ENCODE measurements at places on chromosomes 12 and 14.
A peak's percentile ranks its signal among the peaks of the same experiment; 100 is the strongest.

DNA sequence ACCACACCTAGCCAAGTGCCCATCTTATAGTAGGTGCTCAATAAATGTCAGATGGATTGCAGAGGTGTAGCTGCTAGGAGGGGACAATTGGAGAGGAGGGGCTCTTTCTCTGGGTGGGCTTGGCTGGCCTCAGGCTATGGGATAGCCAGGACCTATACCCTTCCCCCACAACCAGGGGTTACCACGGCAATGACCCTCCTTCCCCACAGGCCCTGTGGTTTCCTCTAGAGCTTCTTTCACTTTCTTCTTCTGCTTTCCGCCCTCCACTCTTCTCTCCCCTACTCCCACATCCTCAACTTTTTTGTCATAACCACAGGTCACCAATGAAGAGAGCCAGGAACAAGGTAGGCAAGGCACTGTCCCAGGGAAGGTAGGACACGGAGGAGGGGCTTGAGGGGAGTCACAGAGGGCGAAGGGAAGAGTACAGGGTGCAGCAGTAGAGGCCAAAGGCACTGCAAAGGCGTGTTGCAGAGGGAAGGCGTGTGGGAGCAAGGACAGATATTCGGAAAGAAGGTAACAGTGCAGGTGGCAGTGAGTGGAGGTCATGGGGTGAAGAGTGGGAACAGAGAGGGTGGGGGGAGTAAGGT, 1.9 kb upstream of the ITGB7 start:
- DNase-seq: no peak

DNA sequence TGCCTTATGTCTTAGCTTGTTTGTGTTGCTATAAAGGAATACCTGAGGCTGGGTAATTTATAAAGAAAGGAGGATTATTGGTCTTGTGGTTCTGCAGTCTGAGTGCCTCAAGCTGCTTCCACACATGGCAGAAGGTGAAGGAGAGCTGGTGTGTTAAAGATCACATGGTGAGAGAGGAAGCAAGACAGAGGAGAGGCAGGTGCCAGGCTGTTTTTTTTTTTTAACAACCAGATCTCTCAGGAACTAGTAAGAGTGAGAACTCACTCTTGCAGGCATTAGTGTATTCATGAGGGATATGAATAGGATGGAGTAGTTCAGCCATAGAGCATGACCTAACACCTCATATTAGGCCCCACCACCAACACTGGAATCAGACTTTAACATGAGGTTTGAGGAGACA, 123.4 kb downstream of the CMAS start:
- no peak for DNase-seq

DNA sequence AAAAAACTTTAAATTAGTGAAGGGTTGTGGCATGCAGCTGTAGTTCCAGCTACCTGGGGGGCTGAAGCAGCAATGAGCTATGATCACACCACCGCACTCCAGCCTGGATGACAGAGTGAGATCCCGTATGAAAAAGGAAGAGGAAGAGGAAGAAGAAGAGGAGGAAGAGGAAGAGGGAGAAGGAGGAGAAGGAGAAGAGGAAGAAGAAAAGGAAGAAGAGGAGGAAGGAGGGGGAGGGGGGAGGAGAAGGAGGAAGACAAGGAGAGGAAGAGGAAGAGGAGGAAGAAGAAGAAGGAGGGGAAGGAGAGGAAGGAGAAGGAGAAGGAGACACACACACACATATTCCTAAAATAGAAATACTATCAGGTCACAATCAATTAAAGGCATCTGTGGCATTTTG, 32.0 kb downstream of the RXYLT1 start:
- no peak for DNase-seq

GRCh38 chr14:55323910-55324309, 52.7 kb downstream of the FBXO34 start:
- DNase-seq: no peak

GRCh38 chr14:62187265-62187664, 425.0 kb downstream of the SNAPC1 start:
- no peak for DNase-seq

- no peak for DNase-seq
These were observed 615.4 kb upstream of the MIS18BP1 start for GRCh38 chr14:45868377-45868776.

DNA sequence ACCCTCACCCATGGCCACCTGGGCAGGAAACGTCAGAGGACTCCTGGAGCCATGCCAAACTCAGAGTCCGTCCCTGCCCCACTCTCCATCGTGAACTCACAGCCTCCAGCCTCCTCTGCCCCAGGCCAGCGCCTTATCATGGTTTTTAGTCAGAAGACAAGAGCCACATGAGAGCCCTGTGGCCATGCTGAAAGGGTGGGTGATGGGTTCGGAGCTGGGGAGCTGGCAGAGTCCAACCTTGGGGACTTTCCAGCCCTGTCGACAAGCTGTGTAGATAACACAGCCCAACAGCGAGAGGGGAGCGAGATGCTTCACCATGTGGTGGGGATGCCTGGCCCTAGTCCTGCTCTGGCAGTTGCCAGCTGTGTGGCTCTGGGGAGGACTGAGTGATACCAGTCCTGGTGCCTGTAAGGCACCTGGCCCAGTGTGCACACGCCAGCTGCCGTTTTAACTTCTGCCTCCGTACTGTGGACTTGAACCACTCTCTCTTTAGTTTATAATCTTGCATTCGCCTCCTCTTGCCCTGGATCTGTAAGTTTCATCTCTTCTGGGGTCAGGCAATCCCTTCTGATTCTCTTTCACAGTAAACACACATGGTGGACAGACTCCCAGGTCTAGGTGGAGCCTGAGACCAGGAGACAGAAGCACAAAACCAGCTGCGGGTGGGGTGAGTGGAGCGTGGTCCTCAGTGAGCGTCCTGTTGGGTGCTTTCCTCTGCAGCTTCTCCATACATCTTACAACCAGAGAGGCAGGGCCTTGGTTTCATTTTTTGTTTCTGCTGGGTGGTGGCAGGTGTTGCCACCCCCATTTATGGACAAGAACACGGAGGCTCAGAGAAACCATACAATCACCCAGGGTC, 55.3 kb downstream of the RIN3 start:
- DNase-seq: no peak

DNA sequence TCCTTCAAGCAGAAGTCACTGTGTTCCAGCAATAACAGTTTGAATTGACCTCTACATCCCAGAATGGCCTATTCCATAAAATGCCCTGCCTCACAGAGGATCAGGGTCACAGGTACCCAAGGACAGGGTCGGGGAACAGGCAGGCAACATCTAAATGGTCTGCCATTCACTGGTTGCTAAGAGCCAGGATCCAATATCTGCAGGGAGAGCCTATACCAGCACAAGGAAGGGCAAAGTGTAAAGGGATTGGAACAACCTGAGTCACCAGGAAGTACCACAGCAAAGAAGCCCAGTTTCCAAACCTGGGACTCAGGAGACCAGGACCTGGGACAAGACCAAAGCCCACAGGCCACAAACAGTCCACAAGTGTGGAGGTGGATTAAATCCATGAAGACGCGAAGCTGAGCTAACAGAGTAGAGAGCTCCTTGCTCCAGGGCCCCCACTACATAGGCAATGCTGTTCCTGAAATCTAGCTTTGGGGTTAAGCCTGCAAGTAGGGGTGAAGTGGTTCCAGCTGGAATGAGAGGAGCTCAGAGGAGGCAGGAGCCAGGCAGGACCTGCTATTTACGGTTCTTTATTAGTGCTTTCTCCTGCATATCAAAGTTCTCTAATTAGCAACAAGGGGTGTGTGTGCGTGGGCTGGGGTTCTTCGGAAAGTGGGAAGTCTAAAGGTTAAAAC, 274.3 kb downstream of the BCL11B start:
- no peak for DNase-seq

GRCh38 chr12:89234324-89235114, 117.8 kb downstream of the DUSP6 start:
- DNase-seq: no peak

DNA sequence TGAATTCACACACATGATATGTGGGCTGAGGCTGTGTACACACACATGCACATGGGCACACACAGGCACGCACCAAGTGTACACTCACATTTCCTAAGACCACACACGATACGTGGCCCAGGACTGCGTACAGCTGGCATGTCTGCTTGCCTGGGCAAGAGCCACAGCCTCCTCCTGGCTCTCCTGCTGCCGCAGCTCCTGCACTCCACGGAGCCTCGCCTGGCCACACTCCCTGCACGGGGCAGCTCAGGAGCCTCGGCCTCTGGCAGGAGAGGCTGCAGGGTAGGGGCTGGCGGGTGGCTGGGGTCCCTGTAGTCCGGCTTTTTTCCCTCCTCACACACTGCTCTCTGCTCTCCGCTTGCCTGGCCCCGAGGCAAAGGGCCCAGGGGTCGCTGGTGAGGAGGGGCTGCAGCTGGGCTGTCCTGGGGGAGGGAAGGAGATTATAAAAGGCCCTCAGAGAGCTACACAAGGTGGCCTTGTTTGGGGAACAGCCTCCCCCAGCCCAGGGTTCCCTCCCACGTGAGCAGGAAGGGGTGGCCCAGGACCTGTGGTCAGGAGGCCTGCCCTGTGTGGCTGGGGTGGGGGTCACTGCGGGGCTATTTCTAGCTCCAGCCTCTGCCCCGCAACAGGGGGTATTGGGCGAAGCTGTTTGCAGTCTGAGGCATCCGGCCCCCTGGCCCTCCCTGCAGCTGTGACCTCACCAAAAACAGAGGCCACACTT, 89.0 kb upstream of the SFSWAP start:
- DNase-seq: no peak

- no peak for DNase-seq
These were observed 3.1 kb upstream of the WDR89 start for GRCh38 chr14:63644741-63645140.

- DNase-seq: no peak
These were observed 28.4 kb downstream of the DGLUCY start for GRCh38 chr14:91142214-91142668.

DNA sequence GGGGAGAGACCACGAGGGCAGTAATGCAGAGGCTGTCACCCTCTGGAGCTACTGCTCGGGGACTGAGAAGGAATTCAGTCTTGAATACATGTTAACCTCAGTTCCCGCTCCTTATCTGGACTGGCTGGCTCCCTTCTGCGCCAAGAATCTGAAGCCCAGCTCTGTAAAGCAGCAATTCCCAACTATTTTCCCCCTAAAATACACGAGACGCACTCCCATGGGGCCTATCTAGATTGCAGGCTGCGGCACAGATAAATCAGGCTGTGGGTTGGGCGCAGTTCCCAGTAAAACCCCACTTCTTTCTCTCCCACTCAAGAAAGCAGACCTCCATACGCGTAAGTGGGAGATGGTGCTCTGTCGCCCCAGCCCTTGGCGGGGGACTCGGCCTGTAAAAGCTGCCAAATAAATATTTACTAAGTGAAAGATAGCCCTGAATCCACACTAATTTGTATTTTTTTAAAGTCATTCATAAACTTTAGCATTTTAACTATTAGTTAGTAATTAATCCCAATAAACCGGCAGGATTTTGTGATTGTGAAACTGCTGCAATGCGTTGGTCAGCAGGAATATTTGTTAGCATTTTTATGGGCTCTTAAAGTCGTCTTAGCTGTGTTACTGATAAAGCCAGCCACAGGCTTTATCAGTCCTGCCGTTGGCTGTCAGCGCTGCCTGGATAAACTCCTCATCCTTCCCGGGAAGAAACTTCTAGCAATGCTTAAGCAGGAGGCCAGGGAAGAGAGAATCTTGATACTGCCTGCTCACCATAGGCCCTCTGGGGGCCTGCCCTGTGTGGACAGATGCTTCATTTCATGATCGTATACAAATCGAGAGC, 17.8 kb downstream of the FBXL14 start:
- peak; percentile 47 for DNase-seq

DNA sequence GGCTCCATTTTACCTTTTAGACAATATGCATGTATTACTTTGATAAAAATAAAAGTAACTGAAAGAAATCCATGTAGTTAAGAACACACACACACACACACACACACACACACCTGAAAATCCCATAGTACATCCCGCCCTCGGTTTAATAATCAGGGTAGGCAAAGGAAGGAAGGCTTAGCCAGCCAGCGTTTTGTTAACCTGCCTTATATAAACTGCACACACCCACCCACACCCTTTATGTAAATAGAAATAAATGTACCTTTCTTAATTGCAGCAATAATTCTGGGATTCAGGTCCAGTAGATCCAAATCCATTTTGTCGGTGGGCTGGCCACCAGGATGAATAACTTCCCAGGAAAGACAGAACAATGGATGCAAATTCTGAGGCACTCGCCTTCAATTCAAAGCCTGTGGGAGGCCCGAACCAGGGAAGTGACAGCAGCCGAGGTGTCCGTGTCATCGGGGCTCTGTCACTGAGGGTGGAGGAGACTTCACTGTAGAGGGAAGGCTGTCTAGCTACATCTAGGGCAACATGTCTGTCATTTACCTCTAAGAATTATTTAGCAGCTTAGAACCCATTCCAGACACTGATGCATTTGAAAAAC, 4.4 kb downstream of the XRCC3 start:
- no peak for DNase-seq

GRCh38 chr12:15555446-15555845, 233.1 kb downstream of the PTPRO start:
- DNase-seq: no peak

- no peak for DNase-seq
These were observed 16.2 kb downstream of the NT5DC3 start for GRCh38 chr12:103824845-103825244.

GRCh38 chr12:30874455-30875321, 51.9 kb upstream of the TSPAN11 start:
- DNase-seq: peak; percentile 28

DNA sequence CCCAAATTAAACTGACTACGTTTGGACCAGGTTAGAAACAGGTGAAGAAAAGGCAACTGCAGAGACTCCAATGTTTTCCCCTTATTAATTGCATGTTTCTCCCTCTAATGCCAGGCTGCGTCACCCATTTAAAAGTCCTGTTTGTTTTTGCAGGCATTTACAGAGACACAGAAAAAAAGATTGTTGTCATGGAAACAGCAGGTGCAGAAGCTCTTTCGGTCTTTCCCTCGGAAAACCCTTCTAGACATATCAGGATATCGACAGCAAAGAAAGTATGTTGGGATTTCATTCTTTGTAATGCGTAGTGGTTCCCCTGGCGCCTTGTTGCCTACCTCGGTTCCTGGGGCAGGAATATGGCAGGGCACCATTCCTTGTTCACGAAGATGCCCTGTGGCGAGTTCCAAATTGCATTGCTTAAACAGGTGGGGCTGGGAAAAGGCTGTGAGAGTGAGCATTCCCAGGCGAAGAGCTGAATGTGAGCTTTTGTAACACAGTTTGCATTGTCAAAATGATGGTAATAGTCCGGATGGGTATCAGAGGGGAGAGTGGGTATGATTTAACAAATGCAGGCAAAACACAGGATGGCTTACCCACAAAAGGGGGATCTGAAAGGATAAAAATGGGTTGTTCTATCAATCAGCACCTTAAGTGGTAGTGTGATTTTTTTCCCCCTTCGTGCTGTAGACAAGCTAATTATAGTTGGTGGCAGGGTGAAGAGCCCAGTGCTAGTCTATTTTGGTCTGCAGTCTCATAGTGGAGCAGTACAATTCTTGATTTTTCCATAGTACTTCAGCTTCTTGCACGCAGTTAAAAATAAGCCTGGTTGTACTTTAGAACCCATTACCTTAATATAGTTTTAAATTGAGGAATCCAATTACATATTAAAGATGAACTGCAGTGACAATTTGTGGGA, 132.4 kb downstream of the GCH1 start:
- no peak for DNase-seq
